ENCODE measurements at places on chromosomes 4 and X. TPM values are rescaled to one million over a fixed set of nuclear protein-coding genes. Genes with fewer than 3 reads are reported as not detected.

Gene NAP1L2
- total RNA-seq, result under 0.01 TPM

Gene TAF9B
- 30.1 TPM for total RNA-seq

Gene CXCL8
- total RNA-seq, result 14.3 TPM

Gene PDCL2
- not detected for total RNA-seq

Gene CC2D2A
- total RNA-seq, result 24.6 TPM

Gene BMX
- total RNA-seq, result not detected

Gene VEGFC
- total RNA-seq, result 11.8 TPM

Gene GPR50
- not detected for total RNA-seq

Gene MBNL3
- total RNA-seq, result 8.5 TPM

Gene PSAPL1
- total RNA-seq, result not detected

Gene XAGE1A
- total RNA-seq, result not detected

Gene PDE5A
- 2.2 TPM for total RNA-seq

Gene ZXDA
- 4.7 TPM for total RNA-seq

Gene RIPPLY1
- not detected for total RNA-seq

Gene STK26
- 8.1 TPM for total RNA-seq

Gene OR13H1
- total RNA-seq, result not detected

Gene ADGRL3
- not detected for total RNA-seq

Gene AMBN
- total RNA-seq, result not detected

Gene HTRA3
- total RNA-seq, result 2.3 TPM
